ENCODE measurements at places on chromosomes 2 and 18.

- DNase-seq = no peak
Measured at GRCh38 chr2:105320651-105321215, 8.8 kb downstream of the TGFBRAP1 start.

- no peak for DNase-seq
Measured at GRCh38 chr18:48922801-48923730, 27.7 kb downstream of the SMAD7 start.

- DNase-seq = no peak
Measured at GRCh38 chr18:62413206-62413605, 88.1 kb downstream of the TNFRSF11A start.

DNA sequence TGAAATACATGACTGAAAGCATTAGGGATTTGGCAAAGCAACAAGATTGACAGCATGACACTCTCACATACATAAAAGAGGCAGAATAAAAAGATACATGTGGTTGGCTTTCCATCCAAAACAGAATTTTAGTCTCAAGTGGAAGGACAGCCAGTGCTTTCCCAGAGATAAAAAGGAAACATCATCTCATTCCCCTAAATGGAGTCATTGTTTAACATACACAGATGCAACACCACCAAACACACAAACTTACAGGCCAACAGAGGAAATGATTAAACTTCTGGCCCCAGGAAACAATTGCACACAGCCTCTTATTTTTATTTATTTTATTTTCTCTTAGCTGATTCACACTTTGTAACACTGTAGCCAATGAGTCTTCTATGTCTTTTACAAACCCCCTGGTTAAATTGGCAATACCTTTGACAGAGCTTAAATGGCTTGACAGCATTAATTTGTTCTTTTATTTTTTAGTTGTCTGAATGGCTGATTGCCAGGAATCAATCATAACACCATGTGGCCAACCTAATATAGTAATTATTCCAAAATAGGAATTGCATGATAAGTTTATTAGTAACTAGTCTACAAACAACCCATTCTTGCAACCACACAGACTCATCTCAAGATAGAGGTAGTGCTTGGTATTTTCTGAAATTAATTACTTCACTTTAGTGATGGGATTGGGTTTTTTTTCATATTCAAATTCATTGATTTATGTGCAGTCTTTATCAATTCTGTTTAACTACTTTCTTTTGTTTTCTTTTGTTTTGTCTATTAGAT is 190.5 kb downstream of the RND3 start:
- DNase-seq = no peak

DNA sequence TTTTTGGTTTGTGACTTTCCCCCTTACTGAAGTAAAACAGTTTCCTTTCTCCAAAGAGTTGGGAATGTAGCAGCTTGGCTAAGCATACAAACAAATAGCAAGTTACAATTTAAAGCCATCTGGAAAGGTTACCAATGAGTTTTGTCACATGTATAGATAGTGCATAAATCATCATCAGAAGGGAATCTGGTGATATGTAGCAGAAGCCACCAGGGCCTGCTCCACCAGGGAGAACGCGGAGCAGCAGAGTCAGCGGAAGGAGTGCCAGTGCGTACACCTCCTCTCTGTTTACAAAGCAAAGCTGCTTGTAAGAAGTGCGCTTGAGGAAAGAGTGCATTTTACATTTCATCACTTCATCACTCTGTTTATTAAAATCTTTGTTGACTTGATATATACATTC is 240.1 kb downstream of the FAM210A start:
- no peak for DNase-seq

- no peak for DNase-seq
Measured at GRCh38 chr18:57909620-57910019, 106.5 kb upstream of the ATP8B1 start.

GRCh38 chr2:13005761-13006335 is 289.1 kb downstream of the TRIB2 start:
- no peak for DNase-seq

- no peak for DNase-seq
Measured at GRCh38 chr2:188734691-188735090, 239.5 kb upstream of the COL3A1 start.

DNA sequence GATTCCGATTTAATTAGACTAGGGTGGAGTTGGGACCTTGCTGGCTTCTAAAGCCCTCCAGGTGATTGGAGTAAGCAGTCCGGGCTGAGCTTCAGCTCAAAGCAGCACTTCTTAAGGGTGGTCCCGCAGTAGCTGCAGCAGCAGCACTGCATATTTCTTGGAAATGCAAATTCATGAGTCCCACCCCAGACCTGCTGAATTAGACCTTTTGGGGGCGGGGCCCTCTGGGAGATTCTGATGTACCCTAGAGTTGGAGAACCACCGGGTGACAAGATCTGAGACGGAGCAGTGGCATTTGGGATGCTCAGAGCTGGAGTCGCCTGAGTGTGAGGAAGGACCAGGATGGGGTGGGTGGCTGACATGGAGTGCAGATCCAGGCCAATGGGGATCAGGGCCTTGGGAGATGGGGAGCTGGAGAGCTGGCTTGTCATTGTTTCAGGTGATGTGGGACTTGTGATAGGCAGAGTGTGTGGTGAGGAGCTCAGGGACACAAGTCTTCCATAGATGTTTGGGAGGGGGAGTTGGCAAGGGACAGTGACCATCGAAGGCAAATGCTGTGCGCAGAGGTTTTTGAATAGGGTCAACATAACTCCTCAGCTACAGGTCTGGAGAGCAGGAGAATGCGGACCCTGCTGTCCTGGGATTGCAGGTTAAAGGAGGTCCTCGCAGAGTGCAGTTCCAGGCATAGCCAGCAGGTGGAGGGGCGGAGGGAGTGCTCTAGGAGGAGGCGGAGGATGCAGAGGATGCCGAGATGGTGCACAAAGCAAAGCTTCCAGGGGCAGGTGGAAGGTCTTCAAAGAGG is 130.9 kb upstream of the RAB12 start:
- DNase-seq = no peak

GRCh38 chr2:9097892-9098291 is 94.4 kb upstream of the MBOAT2 start:
- DNase-seq = no peak

DNA sequence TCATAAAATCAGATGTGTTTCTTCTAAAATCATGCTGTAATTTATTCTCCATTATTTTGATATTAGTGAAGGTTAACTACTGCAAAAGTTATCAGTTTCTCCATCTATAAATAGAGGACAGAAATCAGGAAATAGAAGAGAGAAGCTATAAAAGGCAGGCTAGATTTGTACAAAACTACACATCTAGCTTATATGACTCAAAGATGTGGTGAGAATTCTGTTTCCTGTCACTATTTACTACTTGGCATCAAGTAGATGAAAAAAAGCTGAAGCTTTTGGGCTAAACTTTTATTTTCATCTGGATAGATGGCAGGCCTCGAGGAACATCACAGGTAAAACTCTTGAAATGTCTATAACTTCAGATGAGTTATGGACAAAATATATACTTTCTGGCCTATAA is 49.8 kb upstream of the NAB1 start:
- DNase-seq = no peak

GRCh38 chr2:240820607-240821428 is 799 bp upstream of the KIF1A start:
- no peak for DNase-seq

GRCh38 chr2:233290051-233290845 is 17.4 kb upstream of the SAG start:
- DNase-seq = no peak

DNA sequence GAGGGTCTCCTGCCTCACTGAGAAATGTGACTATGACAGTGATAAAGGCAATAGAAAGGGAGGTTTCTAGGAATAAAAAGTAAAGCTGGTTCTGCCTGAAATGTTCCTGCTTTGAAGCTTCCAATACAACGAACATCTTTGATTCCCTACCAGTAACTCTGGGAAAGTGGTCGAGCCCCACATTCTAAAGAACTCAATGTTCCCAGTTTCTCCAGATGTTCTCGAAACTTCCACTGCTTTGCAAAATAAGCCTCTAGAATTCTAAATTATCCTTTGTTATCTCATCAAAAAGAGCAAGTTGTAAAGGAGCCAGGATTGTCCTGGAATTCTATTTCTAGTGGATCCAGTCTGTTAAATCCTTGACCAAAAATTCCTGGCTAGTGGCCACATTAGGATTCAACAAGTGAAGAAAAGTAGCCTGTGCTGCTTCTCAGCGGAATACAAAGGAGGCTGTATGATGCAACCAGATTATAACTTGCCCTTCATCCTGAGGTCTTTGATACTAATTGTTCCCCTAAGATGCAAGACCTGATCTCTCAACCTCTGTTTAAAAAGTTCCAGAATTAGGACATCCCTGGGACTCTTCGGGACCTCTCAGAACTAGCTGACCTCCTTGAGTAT is 8.4 kb downstream of the SCN7A start:
- DNase-seq = no peak

DNA sequence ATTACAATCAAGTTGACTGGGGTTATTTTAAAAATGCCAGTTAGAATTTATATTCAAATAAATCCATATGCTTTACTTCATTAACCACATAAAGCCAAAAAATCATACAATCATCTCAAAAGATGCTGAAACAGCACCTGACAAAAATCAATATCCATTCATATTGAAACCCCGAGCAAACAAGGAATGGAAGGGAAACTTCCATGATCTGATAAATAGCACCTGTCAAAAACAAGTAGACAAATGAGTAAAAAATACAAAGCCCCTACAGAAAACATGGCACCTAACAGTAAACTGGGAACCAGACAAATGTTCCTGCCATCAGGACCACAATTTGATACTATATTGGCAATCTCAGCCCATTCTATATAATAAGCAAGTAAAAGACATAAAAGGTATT is 227.5 kb downstream of the HDAC4 start:
- DNase-seq = no peak

DNA sequence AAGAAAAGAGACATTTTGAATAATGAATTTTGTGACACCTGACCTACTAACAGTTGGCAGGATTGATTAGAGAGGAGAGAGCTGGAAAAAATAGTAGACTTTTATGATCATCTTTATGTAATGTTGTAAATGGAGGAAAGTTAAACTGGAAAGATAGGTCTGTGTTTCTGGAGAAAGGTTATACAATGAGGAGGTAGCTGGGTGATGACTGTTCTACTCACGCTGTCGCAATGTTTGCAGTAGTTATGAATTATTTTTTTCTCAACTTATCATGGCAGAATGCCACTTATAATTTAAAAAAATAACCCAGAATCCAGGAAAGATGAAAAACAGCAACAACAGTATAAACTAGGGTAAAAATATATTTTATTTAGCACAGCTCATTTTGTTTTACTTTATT is 364.9 kb downstream of the SPAG16 start:
- no peak for DNase-seq

DNA sequence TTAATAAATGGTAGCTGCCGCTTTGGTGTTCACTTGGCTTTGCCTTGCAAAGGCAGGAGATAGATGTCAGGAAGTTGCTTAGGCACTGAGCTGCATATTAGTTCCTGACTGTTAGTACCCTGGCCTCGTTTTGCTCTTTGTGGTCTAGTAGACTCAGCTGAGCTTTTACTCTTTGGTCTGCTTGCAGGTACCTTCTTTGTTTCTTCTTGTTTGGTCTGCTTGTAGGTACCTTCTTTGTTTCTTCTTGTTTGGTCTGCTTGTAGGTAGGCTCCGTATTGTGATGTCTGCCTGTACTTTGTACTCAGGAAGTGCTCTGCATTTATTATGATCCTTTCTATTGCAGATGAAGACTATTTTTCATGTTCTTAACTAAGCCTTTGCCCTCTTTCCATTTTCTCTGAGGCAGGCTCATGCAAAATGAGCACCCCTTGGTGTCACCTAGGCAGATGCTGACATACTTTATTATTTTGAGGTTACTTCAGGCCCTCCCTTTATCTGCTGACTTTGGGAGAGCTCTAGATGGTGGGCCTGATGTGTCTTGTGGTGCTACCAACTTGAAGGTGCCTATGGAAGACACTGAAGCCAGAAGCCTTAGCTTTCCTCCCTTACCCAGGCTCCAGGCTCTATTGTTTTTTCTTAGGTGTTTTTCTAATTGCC is 6.0 kb downstream of the RPIA start:
- no peak for DNase-seq

GRCh38 chr2:99485824-99486223 is 4.0 kb downstream of the REV1 start:
- no peak for DNase-seq

- no peak for DNase-seq
Measured at GRCh38 chr18:31744321-31745067, 16.2 kb downstream of the SLC25A52 start.

DNA sequence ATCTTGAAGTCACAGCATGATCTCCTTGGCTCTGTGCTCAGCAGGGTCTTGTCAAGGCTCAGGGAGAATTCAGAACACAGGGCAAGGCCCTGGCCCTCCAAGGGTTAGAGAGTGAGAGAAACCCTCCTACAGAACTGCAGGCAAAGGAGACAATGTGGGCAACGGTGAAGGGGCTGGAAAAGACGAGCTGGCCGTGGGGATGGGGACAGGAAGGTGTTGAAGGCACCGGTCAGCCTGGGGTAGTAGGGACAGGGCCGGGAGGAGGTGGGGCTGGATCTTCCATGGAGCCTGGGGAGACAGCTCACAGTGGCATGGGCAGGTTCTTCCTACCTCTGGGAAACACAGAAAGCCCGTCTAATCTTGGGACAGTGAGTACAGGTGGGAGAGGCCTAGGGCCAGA is 92.2 kb upstream of the MCFD2 start:
- no peak for DNase-seq

DNA sequence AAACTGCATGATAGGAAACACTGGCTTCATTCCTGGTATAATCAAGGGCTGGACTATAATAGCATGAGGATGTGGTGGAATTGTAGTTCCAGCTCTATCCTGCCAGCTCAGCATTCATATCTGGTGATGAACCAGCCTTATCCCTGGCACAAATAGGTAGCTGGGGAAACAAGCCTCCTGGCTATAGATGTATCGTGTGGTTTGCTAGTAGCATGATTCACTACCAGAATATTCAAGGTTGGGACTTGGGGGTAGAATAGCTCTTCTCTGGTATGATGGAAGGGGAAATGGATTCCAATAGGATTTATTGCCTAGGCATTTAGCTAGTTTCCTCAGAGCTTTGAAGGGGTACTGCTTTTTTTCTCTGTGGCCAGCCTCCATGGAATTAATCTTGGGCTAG is 532.8 kb downstream of the FBXO15 start:
- DNase-seq = no peak

GRCh38 chr2:58065248-58065647 is 18.6 kb downstream of the VRK2 start:
- DNase-seq = no peak

GRCh38 chr18:68507781-68508180 is 207.1 kb downstream of the TMX3 start:
- DNase-seq = no peak

- DNase-seq = no peak
Measured at GRCh38 chr18:79847606-79848293, 50.0 kb downstream of the KCNG2 start.

DNA sequence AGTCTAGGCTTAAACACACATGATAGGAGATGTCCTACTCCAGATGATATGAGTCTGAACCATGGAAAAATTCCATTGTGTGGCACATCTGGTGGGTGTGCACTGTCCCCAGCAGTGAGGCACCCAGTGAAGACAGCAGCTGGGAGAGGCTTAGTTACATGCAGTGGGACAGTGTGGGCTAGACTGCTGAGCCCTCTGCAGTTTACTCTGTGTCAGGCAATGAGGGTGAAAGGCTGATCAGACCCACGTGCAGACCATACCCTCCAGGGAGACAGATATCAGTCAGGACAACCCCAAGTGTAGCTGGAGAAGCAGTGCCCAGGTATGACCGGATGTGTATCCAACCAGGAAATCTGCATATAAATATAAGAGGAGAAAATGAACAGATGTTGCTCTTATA is 13.4 kb downstream of the IL37 start:
- DNase-seq = no peak

Measured in thoracic aorta (tissue), 2 donors.